ENCODE measurements at places on chromosomes 2 and 18. TPM values are rescaled to one million over a fixed set of nuclear protein-coding genes. Genes with fewer than 3 reads are reported as not detected.
A peak's percentile ranks its signal among the peaks of the same experiment; 100 is the strongest.

DNA sequence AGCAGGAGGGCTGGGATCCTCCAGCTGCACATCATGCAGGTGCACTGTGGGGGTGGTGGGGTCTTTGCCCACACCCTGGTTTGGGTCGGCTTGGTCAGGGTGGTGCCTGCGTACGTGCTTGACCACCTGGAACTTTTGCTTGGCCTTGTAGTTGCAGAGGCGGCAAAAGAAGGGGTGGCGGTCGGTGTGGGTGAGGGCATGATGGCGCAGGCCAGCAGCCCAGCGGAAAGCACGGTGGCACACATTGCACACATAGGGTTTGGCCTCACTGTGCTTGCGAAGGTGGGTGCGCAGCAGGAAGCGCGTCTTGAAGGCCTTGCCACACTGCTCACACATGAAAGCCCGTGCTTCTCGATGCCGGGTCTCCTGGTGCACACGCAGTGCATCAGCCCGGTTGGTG, 21.1 kb downstream of the ZNF142 start:
- no peak for DNase-seq

DNA sequence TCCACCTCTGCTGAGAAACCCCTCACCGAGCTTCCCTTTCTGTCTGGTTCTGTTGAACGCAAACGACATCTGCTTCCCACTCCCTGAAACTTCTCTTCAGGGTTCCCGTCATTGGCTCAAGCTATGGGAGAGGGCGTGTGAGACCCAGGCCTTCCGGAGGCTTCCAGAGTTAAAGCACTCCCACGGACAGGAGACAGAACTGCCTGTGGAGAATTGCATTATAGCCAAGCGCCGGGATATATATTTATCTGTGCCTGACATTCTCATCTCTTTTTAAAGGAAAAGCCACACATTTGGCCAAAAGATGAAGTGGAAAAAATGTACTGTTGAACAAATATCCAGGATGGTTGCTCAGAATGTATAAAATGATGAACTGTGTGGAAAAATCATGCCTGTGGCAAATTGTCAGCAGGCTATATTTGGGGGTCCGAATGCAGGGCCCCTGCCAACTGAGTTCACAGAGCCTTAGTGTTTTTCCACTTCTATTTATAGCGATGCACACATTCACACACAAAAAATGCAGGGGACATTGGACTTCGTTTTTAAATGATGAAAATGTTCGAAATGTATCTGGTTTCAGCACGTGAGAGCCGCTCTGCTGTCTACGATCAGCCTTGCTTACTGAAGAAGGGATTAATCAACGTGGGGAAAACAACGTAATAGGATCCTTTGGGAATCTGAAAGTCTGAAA, 59.5 kb downstream of the E2F6 start:
- DNase-seq, result no peak

- no peak for DNase-seq
These were observed 48.4 kb upstream of the TNP1 start for GRCh38 chr2:216908300-216908699.

DNA sequence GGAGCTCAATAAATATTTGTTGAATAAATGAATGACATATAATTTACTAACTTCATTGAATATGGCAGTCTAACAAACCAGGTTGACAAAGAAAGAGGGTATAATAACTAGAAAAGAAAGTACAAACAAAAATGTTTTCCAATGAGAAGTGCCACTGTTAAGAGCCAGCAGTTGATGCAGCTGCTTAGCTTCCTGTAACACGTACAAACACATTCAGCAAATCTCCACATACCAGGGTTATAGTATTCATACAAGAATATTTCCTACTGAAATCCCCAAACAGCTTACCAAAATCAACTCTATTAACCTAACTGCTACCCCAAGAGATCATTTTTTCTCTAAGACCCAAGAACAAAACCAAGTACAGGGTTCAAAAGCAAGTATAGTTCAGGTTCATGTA, 77.7 kb downstream of the THADA start:
- no peak for DNase-seq

CDH19 gene
- total RNA-seq, result 2.0 TPM

DNA sequence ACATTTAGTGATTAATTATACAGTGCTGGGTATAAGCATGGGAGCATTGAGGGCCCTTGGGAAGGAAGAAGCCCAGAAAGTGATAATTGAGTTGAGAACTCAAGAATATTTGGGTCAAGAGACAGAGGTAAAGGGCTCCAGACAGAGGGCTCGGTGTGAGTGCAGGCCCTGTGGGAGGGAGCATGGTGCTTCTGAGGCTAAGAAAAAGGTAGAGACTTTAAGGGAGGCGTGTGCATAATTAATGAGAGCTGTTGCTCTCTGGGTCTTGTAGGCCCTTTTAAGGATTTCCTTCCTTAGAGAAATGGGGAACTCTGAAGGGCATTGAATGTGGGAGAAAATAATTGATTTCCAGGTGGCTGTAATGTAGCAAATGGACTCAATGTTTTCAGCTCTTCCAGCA, 735.0 kb upstream of the POU3F3 start:
- DNase-seq, result no peak

MYL12B gene
- total RNA-seq, result 327 TPM

CCDC74A gene
- total RNA-seq, result 3.0 TPM

- DNase-seq, result no peak
These were observed 273.5 kb downstream of the PIK3C3 start for GRCh38 chr18:42228581-42228980.

TMEM37 gene
- total RNA-seq, result 0.77 TPM

- no peak for DNase-seq
These were observed 37.5 kb downstream of the PAX8 start for GRCh38 chr2:113240915-113241911.

GRCh38 chr2:38301969-38302702, 74.9 kb downstream of the ATL2 start:
- DNase-seq, result no peak

GRCh38 chr18:27656167-27656778, 471.2 kb upstream of the CHST9 start:
- no peak for DNase-seq

GRCh38 chr2:120809609-120810440, 74.2 kb downstream of the GLI2 start:
- no peak for DNase-seq

MERTK gene
- 3.1 TPM for total RNA-seq

B3GNT7 gene
- 1.9 TPM for total RNA-seq

GRCh38 chr2:62270728-62271127, 74.8 kb downstream of the B3GNT2 start:
- no peak for DNase-seq

DNA sequence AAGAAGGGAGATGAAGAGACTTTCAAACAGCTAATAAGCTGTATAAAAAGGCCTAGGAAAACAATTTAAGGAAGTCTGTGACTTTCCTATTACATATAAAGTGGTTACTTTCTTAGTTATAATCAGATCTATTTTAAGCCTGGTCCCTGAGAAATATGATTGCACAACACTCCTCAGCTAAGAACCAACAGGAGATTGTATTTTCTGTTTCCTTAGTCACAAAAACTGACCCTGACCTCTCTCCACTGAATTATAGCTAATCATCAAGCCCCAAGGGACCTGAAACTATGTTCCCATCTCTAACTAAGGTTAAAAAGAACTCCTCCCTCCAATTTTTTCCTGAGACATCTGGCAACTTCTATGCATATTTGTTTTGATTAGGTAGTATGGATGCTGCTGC, 106.9 kb downstream of the ROCK1 start:
- DNase-seq, result no peak

GRCh38 chr2:240594511-240595380, 8.2 kb downstream of the CAPN10 start:
- peak; percentile 90 for DNase-seq

DNA sequence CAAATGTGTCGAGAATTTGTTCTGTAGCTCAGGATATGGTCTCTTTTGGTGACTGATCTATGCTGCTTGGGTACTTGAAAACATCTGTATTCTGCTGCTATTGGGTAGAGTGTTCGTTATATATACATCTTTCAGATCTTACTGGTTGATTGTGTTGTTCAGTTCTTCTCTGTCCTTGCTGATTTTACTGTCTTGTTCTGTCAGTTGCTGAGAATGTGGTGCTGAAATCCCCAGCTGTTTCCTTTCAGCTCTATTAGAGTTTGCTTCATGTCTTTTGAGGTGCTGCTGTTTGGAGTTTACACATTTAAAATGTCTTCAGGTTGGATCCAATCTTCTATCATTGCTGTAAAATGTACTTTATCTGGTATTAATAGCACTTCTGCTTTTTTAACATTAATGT, 12.9 kb downstream of the BCL2L11 start:
- DNase-seq, result no peak

POTEF gene
- total RNA-seq, result 8.4 TPM

- no peak for DNase-seq
These were observed 185.2 kb downstream of the ALPK2 start for GRCh38 chr18:58443671-58444070.

IL1RL2 gene
- 0.46 TPM for total RNA-seq

DNA sequence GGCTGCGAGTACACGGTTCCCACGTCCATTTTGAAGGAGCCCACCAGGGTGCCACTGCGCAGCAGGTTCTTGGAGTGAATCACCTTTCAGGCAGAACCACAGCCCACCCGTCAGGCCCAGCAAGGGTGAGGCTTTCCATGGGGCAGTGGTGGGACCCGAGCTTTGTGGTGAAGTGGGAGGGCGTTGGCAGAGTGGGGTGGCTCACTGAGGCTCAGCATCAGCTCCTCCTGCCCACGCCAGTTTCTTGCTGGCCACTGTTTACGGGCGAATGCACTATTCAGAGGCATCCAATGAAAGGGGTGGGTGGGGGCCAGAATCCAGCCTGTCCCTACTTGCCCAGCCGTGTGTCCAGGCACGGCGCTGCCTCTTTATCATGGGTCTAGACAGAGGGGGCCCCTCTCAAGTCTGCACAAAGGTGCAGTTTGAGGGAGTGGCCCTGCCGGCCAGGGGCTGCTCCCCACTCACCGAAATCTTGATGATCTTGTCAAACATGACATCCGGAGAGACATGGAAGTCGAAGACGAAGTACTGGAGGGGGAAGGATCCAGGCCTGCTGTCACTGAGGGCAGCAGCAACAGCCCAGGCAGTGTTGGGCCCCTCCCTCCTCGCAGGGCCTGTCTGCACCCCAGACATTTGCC, 11.4 kb upstream of the OTOF start:
- DNase-seq, result peak; percentile 80

DNA sequence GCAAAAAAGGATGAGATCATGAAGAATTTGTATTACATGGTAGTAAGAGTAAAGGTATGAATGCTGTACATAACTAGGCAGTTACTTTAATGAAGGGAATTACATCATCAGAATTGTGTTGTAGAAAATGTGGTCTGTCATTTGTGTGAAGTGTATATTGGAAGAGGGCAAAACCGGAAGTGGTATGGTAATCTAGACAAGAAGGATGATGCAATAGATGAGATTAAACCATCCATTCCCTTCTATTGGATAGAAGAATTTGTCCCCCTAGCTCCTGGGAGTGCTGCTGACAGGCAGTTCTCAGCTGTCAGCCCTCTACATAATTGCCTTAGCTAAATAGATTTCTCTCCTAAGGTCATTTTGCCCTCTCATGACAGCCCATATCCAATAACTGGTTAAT, 55.9 kb upstream of the BARD1 start:
- DNase-seq, result no peak

GRB14 gene
- total RNA-seq, result 2.4 TPM

REG3G gene
- not detected for total RNA-seq

DNA sequence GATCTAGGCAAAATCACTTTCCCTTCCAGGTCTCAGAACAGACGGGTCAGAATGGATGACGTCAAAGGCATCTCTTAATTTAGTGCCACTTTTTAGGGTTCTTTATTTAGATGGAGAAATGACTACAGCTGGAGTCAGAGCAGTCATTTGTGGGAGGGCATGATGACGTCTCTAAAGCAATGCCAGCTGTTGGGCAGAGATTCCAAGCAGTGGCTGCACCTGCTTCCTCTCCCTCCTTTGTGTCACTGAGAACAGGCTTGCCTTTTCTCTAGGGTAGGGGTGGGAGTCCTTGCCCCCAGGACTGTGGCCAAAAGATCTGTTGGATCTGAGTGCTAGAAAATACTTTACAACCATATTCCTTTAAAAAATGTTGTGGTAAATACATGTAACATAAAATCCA, 28.7 kb upstream of the SKOR2 start:
- no peak for DNase-seq

GRCh38 chr2:75243219-75243618, 43.9 kb upstream of the TACR1 start:
- no peak for DNase-seq

SYT4 gene
- not detected for total RNA-seq

- DNase-seq, result no peak
These were observed 35.5 kb downstream of the RPRD1A start for GRCh38 chr18:36031903-36032302.

MC5R gene
- total RNA-seq, result not detected

DNA sequence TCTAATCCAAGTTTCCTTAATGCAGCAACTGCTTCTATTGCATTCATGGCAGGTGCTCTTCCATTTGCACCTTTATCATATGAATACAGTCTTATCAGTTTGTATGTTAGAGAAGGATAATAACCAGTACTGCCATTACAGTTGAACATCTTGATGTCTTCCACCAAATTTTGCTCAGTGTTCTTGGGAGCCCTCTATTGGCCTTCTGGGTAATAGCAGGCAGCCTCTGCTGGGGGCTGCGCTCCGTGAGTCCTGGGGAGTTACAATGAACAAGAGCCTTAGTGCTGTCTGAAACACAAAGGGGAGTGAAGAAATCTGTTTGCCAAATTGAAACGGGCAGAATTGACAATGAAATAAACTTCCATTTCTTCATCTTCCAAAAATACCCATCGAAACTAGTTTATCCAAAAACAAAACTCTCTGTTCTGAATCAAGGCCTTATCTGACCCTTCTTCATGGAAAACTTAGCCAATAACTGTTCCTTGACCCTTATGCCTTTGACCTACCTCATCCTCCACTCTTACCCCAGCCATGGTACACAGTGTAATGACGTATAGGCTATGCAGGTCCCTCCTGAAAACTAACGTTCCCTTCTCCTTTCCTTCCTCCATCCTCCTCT, 79.9 kb downstream of the ALK start:
- DNase-seq, result no peak

CCL20 gene
- 0.45 TPM for total RNA-seq

CHRNG gene
- total RNA-seq, result not detected

GRCh38 chr2:126827371-126827770, 71.3 kb upstream of the TEX51 start:
- DNase-seq, result no peak

UBXN2A gene
- total RNA-seq, result 19.0 TPM

DNA sequence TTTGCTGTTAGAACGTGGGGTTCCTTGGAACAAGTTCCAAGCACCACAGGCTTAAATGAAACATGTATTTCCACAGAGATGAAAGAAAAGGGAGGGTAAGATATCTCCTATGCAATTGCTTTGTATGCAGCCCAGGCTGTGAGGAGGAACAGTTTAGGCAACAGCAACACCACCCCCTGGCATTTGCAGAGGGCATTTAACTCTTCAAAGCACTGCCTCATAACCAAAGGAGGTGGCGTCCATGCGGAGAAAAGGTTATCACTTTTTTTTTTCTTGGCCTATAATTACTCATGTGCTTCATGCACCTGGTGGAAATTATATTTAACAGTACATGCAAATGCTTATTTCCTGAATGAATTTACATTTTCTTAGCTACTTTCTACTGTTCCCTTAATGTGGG, 286.0 kb downstream of the LPIN1 start:
- no peak for DNase-seq

Measured in chondrocyte (in vitro differentiated cells).